ENCODE measurements at places on chromosomes 3 and 15. TPM values are rescaled to one million over a fixed set of nuclear protein-coding genes. Genes with fewer than 3 reads are reported as not detected.
A peak's percentile ranks its signal among the peaks of the same experiment; 100 is the strongest.

DNA sequence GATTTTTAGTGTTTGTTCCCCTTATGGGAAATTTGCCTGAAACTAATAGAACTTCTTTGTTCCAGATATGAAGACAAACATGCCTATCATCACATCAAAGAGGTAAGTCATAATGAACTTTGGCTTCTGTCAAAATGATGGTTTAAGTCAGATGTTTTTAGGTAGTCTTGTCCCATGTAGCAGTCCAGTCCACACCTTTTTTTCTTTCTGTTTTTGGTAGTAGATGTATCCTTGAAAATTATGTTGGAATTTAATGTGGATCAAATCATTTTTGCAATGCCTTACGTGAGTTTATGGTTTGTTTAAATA, 12.1 kb downstream of the TSEN2 start:
- DNase-seq: no peak

The LHFPL4 gene
- total RNA-seq: 0.25 TPM

DNA sequence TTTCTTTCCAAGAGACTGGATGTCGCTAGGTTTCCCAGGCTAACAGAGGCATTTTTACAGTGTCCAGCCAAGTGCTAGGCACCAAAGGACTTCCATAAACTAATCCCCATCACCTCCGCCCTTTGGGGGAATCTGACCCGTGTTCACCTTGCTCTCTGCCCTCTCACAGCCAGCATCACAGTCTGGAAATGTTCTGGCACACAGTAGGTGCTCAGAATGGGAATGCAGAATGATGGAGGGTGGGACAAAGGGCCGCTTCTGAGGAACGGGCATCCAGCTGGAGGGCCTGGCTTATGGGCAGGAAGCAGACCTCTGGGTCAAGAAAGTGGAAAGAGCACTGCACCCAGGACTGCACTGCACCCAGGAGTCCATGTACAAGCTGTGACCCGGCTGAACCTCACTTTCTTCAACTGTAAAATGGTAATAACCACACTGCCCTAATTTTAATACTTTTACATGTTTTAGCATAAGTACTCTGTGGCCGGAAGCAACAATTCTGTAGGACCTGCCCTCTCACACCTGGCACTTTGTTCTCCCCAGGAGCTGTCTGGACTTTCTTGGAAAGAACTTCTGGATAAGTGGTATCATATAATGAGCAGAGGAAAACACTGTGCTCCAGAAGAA, 901 bp upstream of the NMB start:
- no peak for DNase-seq

The CTXN2 gene
- 0.06 TPM for total RNA-seq

DNA sequence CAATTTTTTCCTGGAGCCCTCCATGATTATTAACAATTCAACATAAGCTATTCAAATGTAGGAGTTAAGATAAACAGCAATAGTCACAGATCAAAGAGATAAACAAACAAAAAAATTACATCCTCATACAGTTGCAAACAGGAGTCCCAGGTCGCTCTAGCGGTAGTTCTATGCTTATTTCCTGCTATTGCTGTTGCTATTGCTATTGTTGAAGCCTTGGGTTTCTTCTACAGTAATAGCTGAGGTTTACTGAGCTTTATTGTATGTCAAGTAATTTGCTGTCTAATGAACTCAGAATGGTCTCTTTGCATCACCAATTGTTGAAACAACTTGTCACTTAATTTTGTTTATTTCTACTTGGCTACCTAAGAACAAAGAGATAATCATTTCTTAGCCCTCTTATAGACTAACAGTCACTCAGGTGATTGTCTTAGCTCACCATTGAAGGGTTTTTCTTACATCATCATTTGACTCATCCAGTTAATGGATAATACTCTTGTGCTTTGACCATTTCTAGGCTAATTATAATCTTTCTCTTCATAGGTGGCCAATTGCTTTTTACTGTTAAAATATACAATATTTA, 654.6 kb downstream of the MECOM start:
- DNase-seq: no peak

The SOX14 gene
- not detected for total RNA-seq

GRCh38 chr3:68620211-68620610, 312.1 kb downstream of the TAFA4 start:
- DNase-seq: no peak

The ARL14 gene
- total RNA-seq: 0.31 TPM

DNA sequence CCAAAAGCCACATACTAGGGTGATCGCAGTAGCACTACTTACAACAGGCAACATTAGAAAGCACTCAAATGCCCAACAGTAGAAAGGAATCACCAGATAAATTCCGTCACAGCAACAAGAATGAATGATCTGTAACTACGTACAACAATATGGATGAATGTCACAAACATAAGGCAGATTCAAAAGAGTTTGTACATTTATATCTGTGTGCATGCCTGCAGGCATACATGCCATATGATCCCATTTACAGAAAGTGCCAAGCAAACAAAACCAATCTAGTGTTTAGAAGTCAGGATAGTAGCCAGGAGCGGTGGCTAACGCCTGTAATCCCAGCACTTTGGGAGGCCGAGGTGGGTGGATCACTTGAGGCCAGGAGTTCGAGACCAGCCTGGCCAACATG, 3.5 kb downstream of the IL17RB start:
- DNase-seq: no peak

GRCh38 chr3:122247825-122248185, 64.3 kb downstream of the CASR start:
- peak; percentile 81 for DNase-seq

The ASB14 gene
- not detected for total RNA-seq

DNA sequence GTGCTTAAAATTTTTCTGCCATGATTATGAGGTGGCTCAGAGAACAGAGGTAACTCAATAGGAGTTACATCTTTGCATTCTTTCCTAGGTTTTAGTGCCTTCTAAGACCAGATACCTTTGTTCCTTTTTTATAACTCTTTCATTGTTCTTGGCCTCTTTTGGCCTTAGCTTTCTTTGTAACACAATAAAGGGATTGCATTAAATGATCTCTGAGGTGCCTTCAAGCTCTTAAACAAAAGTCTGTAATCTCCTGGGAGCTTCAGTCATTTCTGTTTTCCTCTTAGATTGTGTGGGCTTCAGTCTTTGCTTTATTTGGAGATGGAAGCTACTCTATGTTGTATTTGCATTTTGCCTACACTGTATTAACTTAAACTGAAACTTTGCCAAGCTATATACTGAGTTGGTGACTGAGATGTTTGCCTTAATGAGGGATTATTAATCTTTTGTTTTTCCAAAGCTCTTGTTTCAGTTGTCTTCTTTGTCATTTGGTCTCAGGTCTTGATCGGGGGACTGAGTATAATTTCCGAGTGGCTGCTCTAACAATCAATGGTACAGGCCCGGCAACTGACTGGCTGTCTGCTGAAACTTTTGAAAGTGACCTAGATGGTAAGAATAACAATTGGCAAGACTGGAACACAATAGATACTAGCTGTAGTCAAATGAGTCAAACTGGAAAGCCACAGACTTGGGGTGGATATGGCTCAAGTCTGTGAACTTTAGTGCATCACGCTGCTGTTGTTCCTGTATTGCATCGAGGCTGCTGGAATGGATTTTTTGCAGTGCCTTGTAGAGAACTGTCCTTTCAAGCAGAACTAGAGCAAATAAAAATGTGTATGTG, 110.3 kb downstream of the HCN4 start:
- DNase-seq: no peak

The GUCA1C gene
- total RNA-seq: not detected

- no peak for DNase-seq
These were observed 158.1 kb upstream of the ZNF385D start for GRCh38 chr3:21909096-21909495.

GRCh38 chr3:184002469-184002868, 15.2 kb downstream of the ABCC5 start:
- no peak for DNase-seq

- DNase-seq: no peak
These were observed 21.0 kb upstream of the CLDN18 start for GRCh38 chr3:137988982-137989381.

- no peak for DNase-seq
These were observed 348.1 kb downstream of the LSAMP start for GRCh38 chr3:116097226-116097625.

- DNase-seq: no peak
These were observed 42.8 kb downstream of the C2CD4B start for GRCh38 chr15:62122249-62122648.

DNA sequence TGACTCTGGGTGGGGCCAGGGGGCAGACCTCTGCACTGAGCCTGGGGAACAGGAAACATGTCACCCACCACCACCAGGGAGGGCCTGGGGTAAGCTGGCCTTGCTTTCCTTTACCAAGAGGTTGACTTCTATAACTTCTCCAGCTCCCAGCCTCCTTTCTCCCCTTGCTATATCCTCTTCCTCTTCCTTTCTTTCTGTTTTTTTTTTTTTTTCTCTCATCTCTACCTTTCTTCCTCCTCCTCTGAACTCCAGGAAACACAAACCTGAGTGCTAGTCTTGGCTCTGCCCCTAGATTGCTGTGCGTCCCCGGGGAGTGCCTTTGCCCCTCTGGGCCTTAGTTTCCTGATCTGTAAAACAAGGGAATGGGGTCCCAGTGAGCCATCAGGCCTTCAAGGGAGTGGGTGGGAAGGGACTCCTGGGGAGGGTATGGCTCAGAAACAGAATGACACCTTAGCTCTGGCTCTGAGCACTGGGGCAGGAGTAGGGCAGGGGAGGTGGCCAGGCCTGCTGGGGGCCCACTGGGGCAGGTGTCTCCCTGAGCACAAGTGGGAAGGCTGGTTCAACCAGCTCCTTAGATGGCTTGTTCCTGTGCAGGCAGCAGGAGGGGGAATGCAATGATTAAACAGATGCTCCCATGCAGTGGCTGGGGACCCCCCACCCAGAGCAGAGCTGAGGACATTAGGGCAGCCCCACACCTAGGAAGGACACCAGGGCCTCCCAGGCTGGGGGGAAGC, 4.3 kb downstream of the SNX33 start:
- DNase-seq: no peak

- DNase-seq: no peak
These were observed 100.8 kb upstream of the CHMP2B start for GRCh38 chr3:87126321-87126720.

- no peak for DNase-seq
These were observed 227.7 kb upstream of the ST8SIA2 start for GRCh38 chr15:92166029-92166428.

DNA sequence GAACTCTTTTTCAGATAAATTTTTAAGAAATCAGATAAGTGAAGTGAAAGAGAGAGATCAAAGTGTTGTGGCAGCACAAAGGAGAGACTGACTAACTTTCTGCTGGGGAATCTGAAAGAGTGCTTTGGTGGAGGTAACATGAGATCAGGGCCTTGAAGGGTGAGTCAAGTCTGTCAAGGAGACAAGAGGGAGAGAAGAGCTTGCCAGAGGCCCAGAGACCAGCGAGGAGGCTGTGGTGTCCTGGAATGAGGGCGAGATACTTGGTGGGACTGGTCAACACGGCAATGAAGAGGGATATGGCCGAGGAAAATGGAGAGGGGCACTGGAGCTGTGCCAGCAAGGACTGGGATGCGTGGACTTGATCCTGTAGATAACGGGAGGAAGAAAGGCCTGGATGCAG, 4.6 kb downstream of the TADA3 start:
- DNase-seq: no peak

DNA sequence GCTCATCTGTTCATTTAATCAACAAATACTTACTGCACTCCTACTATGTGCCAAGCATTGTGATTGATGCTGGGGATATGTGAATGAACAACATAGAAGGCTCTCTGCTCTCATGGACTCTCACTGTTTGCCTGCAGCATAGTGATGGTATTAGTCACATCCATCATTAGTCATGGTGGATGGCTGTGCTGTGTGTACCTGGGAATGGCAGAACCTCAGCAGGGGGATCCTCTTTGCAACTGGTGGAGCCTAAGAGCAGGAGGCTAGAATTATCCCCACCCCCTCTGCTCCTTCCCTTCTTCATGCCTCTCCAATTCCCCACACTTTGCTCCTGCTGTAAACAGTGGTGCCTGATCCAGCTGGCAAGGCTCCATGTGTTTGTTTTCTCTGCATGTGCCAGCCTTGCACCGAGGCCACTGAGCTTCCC, 20.5 kb downstream of the BOC start:
- peak; percentile 77 for DNase-seq

The SLC9C1 gene
- total RNA-seq: 1.2 TPM

- DNase-seq: no peak
These were observed 289.1 kb upstream of the DNAJC19 start for GRCh38 chr3:181278468-181279238.

GRCh38 chr3:80668100-80668499, 900.3 kb upstream of the ROBO1 start:
- DNase-seq: no peak

The MYL3 gene
- total RNA-seq: 41.3 TPM

The CRBN gene
- 56.7 TPM for total RNA-seq

The CGNL1 gene
- total RNA-seq: 81.5 TPM

The GOLGA6L7 gene
- total RNA-seq: not detected

The CCDC9B gene
- total RNA-seq: 60.0 TPM

DNA sequence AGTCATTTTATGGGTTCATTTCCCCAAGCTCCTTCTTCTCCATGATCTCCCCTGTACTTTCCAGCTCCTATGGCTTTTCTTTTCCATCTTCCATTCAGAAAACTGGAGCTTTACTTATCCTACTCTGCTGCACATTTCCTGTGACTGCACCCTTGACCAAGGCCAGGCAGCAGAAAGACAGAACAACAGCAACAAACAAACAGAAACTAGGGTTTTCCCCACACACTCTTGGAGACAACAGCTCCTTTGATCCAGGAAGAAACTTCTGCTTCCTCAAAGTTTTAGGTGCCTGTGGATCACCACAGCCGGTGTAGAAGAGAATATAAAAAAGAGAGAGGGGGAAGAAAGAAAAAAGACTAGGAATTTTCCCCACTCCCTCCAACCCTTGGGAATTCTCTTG, 342.3 kb upstream of the CFAP20DC start:
- no peak for DNase-seq

The AADAC gene
- not detected for total RNA-seq

DNA sequence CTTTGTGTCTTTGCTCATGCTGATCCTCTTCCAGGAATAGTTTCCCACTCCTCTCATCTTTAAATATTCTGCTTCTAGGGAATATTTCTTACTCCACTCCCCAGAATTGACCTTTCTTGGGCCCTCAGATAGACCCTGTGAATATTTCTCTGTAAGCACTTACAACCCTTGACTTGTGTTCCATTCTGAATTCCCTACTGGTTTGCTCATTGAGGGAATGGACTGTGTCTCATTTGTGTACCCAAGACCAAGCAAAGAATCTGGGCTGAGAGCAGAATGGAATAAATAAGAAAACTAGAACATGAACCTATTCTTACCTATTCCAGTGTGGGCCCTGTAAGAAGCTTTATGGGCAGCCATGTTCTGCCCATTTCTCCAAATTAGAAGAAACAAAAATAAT, 72.7 kb upstream of the TSPAN3 start:
- no peak for DNase-seq

GRCh38 chr3:71752831-71753700, 589 bp upstream of the GPR27 start:
- peak; percentile 37 for DNase-seq

DNA sequence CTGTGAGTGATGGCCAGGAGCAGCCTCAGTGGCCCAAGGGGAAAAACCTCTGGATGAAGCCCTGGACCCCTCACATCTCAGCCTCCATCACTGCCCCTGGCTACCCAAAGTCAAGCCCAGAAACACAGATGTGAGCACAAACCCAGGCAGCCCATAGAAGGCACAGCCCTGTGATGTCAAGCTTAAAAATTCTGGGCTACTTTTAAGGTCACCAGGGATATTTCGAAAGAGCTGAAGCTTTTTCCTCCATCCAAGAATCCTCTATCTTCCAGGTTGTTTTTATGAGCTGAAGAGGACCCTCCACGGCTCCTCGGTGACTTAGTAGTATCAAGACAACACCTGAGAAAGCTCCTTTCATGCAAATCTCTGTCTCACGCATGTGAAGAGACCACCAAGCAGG, 11.5 kb downstream of the LIPC start:
- DNase-seq: no peak

GRCh38 chr3:71117572-71118247, 465.8 kb downstream of the FOXP1 start:
- no peak for DNase-seq

The CHRNA5 gene
- 0.76 TPM for total RNA-seq

Measured in kidney (tissue), 22 donors.